ENCODE measurements at places on chromosomes 2 and 18. TPM values are rescaled to one million over a fixed set of nuclear protein-coding genes. Genes with fewer than 3 reads are reported as not detected.

Gene DCDC2C
- not detected for total RNA-seq

Gene PCARE
- total RNA-seq: not detected

Gene SLC19A3
- total RNA-seq: not detected

DNA sequence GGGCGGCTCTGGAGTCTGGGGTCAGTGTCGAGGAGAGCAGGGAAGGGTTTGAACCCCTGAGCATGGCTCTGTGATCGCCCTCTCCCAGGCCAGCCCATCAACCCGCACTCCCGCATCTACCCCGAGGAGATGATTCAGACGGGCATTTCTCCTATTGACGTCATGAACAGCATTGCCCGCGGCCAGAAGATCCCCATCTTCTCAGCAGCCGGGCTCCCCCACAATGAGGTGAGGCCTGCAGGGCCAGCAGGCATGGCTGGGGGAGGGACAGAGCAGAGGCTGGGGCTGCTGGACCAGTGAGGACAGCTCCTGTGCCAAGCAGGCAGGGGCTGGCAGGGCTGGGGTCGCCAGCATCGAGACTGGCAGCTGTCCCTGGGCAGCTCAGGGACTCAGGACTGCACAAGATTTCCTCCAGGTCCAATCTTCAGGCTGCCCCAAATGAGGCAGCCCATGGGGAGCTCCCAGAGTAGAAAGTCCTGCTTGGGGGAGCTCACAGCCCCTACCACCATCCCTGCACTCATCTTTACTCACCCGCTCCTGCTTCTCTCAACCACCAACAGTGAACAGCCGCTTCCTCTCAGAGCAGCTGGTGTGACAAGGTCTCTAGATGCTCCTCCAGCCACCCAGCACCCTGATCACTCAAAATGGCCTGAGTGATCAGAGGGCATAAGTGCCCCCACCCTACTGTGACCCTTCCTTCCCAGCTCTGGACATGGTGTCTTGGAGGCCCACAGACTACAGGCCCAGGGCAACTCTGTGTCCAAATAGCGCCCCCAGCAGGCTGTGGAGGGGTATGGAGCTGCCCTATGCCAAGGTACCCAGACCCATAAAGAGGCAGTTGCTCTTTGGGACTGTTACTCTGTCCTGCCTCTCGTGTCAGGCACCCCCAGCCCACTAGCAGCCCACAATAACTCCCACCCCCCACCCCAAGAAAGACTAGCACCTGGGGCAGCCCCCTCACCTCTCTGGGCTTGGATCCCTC lies 18.3 kb upstream of the ANKRD53 start:
- H3K4me3 ChIP-seq: no peak overlapping the region
- H3K27me3 ChIP-seq: peaks cover 22% of the 10 kb centered on the region
- no peaks in the 10 kb centered on the region for H3K36me3 ChIP-seq
- H3K4me1 ChIP-seq: peaks cover 4% of the 10 kb centered on the region
- no peak overlapping the region for H3K27ac ChIP-seq

DNA sequence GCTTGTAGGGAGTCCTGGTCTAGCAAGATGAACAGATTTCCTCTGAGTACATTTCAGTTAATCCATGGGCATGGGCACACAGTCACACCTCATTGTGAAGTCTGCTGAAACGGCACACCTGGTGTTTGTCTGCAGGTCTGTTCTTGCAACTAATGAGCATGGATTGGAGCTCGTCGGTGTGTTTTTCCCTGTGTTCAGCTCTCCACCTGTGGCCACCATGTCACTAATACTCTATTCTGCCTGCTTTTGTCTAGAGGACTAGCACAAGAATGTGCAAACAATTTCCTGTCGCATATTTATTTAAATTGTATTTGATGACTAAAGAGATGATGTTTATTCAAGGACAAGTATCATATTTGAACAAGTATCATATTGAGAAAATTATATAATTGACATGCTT lies 24.5 kb upstream of the PPP4R1 start:
- H3K4me3 ChIP-seq: no peak overlapping the region
- H3K36me3 ChIP-seq: no peaks in the 10 kb centered on the region
- no peak for DNase-seq
- no peak overlapping the region for H3K27ac ChIP-seq

DNA sequence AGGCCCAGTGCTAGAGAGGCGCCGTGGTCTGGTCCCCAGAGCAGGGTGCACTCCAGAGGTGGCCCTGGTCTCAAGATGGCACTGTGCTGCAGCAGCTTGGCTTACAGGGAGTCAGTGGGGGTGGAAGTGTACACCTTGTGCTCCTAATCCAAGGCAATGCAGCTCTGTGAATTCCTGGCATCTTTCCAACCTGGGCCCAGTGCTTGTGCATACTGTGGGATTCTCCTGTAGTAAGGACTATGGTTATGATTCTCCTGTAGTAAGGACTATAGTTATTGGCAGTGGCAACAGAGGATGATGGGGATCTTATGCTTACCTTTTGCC lies 616.7 kb upstream of the REG3G start:
- no peaks in the 10 kb centered on the region for H3K27me3 ChIP-seq
- no peaks in the 10 kb centered on the region for H3K4me1 ChIP-seq
- no peak overlapping the region for H3K4me3 ChIP-seq

- H3K4me1 ChIP-seq: no peaks in the 10 kb centered on the region
- no peak for DNase-seq
- H3K27ac ChIP-seq: no peak overlapping the region
- H3K4me3 ChIP-seq: no peak overlapping the region
These were observed 288.6 kb downstream of the SETBP1 start for GRCh38 chr18:44969214-44969795.

DNA sequence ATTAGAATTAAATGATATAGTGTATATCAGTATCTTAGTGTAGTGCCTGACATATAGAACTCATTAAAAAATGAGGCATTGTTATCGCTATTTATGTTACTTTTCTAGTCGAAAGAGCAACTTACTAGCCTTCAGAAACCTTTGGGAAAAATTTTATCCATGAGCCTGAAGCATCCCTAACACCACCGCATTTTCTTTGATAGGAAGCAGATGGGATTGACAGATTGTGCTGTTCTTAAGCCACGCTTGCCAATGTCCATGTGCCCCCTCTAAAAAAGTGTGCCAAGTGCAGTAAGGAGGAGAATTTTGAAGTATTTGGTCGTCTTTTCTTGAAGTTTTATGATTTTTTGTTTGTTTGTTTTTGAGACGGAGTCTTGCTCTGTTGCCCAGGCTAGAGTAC lies 29.1 kb downstream of the PPM1B start:
- no peak for DNase-seq
- no peak overlapping the region for H3K27ac ChIP-seq
- H3K4me3 ChIP-seq: no peak overlapping the region
- peaks cover 30% of the 10 kb centered on the region for H3K36me3 ChIP-seq
- no peaks in the 10 kb centered on the region for H3K27me3 ChIP-seq
- peaks cover 50% of the 10 kb centered on the region for H3K4me1 ChIP-seq

Data from activated CD4-positive, alpha-beta T cell treated with anti-CD3 and anti-CD28 coated beads for 36 hours (primary cell).